Spinal cord (tissue), 10 donors: ENCODE measurements at places on chromosomes 6 and 20. TPM values are rescaled to one million over a fixed set of nuclear protein-coding genes. Genes with fewer than 3 reads are reported as not detected.

The CEP85L gene
- polyA plus RNA-seq = 7.7 TPM

The ATP9A gene
- 157 TPM for polyA plus RNA-seq

The SRMS gene
- 0.22 TPM for polyA plus RNA-seq

The MYMX gene
- not detected for polyA plus RNA-seq

The LY6G6D gene
- 0.51 TPM for polyA plus RNA-seq

The C6orf141 gene
- polyA plus RNA-seq = 4.6 TPM

- DNase-seq = peak; percentile 91
- peaks cover 10% of the 10 kb centered on the region for H3K4me1 ChIP-seq
- H3K4me3 ChIP-seq = no peak overlapping the region
- no peak overlapping the region for H3K27ac ChIP-seq
- no peaks in the 10 kb centered on the region for H3K36me3 ChIP-seq
Observed at GRCh38 chr6:110338820-110339470, 19.2 kb downstream of the METTL24 start.

DNA sequence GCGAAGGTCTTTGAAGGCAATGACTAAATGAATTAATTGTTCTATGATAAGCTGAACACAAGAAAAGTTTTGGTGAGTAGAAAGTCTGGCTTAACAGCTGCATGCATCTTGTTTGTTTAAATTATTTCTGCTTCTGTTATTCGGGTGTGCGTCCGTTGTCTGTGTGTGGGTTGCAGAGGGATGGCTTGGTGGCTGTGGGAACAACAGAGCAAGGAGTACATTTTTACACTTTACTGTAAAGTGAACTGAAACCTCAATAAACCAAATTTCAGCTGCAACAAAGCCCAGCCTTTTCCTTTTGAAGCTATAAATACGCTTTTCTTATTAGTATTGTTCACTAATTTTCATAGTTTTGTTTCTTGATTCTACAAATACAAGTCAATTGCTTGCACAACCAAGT is 3.5 kb upstream of the LAMP5 start:
- no peak overlapping the region for H3K27ac ChIP-seq
- no peak overlapping the region for H3K4me3 ChIP-seq
- peaks cover 55% of the 10 kb centered on the region for H3K27me3 ChIP-seq
- no peak for DNase-seq

GRCh38 chr6:128446497-128446896 is 73.9 kb downstream of the PTPRK start:
- no peak overlapping the region for H3K4me3 ChIP-seq
- peak; percentile 75 for DNase-seq
- H3K27me3 ChIP-seq = no peaks in the 10 kb centered on the region
- H3K27ac ChIP-seq = no peak overlapping the region
- H3K4me1 ChIP-seq = no peaks in the 10 kb centered on the region

GRCh38 chr20:1375515-1375914 is 17.3 kb downstream of the FKBP1A start:
- H3K4me1 ChIP-seq = peaks cover 11% of the 10 kb centered on the region
- no peak overlapping the region for H3K27ac ChIP-seq
- H3K4me3 ChIP-seq = no peak overlapping the region

GRCh38 chr6:90068264-90068663 is 174.0 kb downstream of the GJA10 start:
- H3K27ac ChIP-seq = no peak overlapping the region
- H3K4me3 ChIP-seq = no peak overlapping the region
- DNase-seq = no peak
- no peaks in the 10 kb centered on the region for H3K27me3 ChIP-seq
- no peaks in the 10 kb centered on the region for H3K36me3 ChIP-seq
- H3K4me1 ChIP-seq = peaks cover 2% of the 10 kb centered on the region

GRCh38 chr6:30005482-30005881 is 55.6 kb upstream of the POLR1H start:
- peaks cover 38% of the 10 kb centered on the region for H3K27me3 ChIP-seq
- H3K36me3 ChIP-seq = no peaks in the 10 kb centered on the region
- no peak overlapping the region for H3K27ac ChIP-seq

DNA sequence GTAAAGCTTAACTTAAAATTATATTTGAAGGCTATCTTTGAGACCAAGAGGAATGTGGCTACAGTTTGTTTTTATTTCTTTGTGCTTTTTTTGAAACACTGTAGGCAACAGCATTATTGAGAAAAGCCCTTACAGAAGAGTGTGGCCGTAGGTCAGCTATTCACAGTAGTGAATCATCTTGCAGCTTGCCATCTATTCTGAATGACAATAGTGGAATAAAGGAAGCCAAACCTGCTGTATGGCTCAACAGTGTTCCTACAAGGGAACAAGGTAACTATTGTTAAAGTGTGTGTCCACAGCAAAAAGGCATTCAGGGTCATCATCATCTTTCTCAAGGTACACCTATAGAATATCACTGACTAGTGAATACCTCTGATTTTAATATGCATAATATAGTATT is 88.5 kb downstream of the KIZ start:
- H3K36me3 ChIP-seq = peaks cover 7% of the 10 kb centered on the region
- H3K27ac ChIP-seq = no peak overlapping the region
- H3K27me3 ChIP-seq = no peaks in the 10 kb centered on the region
- no peak overlapping the region for H3K4me3 ChIP-seq

GRCh38 chr20:11076434-11077105 is 402.8 kb upstream of the JAG1 start:
- H3K4me3 ChIP-seq = no peak overlapping the region
- peak; percentile 16 for DNase-seq
- no peaks in the 10 kb centered on the region for H3K27me3 ChIP-seq
- no peak overlapping the region for H3K27ac ChIP-seq

DNA sequence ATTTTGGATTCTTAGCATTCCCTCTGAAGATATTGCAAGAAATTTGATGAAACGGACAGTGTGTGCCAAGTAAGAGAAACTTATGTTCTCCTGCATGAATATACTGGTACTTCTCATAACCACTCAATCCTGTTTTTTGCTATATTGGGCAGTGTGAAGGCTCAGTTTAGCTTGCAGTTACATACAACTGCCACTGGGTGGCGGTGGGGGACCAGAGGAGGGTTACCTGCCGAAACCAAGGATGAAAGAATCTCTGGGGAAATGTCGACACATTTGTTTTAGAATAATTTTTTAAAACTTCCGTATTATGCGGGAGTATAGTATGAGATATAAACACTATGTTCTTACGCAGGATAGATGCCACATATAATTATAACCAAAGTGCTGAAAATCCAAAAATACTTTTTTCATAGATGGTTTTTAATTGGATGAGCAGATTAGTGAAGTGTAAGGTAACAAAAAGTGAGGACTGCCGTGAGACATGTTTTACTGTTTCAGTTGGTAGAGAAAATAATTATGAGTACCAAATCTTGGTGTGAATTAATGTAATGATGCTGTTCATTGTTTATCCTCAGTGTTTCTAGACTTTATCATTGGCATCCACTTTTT is 9.7 kb downstream of the TRMT11 start:
- H3K27me3 ChIP-seq = no peaks in the 10 kb centered on the region
- H3K4me3 ChIP-seq = no peak overlapping the region
- no peaks in the 10 kb centered on the region for H3K4me1 ChIP-seq
- H3K27ac ChIP-seq = no peak overlapping the region

DNA sequence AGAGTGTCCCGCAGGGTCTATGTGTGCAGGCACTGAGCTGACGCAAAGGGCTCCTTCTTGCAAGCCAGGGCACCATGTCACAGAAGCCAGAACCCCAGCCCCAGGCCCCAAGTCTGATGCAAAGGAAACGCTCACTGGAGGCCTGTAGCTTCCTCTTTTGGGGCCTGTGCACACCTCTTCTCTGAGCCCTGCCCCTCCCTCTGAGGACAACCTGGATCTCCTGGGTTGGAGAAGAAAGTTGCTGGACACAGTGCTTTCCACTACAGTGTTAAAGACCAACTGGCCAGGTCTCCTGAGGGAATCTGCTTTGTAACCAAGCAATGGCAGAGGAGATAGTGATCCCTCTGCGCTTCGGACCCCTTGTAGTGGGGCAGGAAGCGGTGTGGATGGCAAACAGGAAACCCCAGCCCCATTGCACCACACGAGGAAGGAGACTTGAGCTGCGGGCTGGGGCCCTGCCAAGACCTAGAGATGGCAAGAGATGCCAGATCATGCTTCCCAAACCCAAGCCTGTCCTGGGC is 90.0 kb downstream of the PRND start:
- peaks cover 35% of the 10 kb centered on the region for H3K36me3 ChIP-seq
- DNase-seq = no peak
- H3K27me3 ChIP-seq = no peaks in the 10 kb centered on the region
- no peak overlapping the region for H3K4me3 ChIP-seq
- H3K4me1 ChIP-seq = peaks cover 61% of the 10 kb centered on the region

DNA sequence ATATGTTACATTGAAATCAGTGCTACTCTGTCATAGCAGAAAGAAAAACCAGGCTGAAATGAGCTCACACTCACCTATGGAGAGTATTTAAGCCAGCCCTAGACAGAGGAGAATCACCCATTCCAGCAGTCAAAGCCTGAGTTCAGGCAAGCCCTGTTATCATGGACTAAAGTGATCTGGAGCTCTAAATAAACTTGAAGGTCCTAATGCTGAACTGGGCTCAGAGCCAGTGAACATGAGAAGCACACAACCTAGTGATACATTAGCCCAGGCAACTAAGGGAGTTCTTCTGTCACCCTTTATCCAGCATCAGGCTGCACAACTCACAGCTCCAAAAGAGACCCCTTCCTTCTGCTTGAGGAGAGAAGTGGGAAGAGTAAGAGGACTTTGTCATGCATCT is 425.0 kb downstream of the COL12A1 start:
- H3K4me3 ChIP-seq = no peak overlapping the region
- H3K27ac ChIP-seq = no peak overlapping the region
- no peak for DNase-seq
- H3K4me1 ChIP-seq = no peaks in the 10 kb centered on the region
- no peaks in the 10 kb centered on the region for H3K36me3 ChIP-seq

GRCh38 chr20:7897781-7898364 is 42.4 kb downstream of the HAO1 start:
- DNase-seq = no peak
- no peaks in the 10 kb centered on the region for H3K4me1 ChIP-seq
- no peaks in the 10 kb centered on the region for H3K27me3 ChIP-seq
- no peaks in the 10 kb centered on the region for H3K36me3 ChIP-seq

GRCh38 chr6:145761584-145761983 is 26.3 kb upstream of the EPM2A start:
- no peak overlapping the region for H3K27ac ChIP-seq
- H3K4me3 ChIP-seq = no peak overlapping the region
- H3K27me3 ChIP-seq = no peaks in the 10 kb centered on the region
- DNase-seq = no peak

- no peaks in the 10 kb centered on the region for H3K36me3 ChIP-seq
- H3K4me3 ChIP-seq = peak overlapping the region; percentile 14
- DNase-seq = no peak
- no peak overlapping the region for H3K27ac ChIP-seq
Observed at GRCh38 chr6:1316489-1316971, 4.6 kb downstream of the FOXQ1 start.

- peaks cover 19% of the 10 kb centered on the region for H3K27me3 ChIP-seq
- peaks cover 28% of the 10 kb centered on the region for H3K4me1 ChIP-seq
- H3K36me3 ChIP-seq = no peaks in the 10 kb centered on the region
- no peak overlapping the region for H3K27ac ChIP-seq
Observed at GRCh38 chr6:37620519-37620918, 77.2 kb downstream of the MDGA1 start.

DNA sequence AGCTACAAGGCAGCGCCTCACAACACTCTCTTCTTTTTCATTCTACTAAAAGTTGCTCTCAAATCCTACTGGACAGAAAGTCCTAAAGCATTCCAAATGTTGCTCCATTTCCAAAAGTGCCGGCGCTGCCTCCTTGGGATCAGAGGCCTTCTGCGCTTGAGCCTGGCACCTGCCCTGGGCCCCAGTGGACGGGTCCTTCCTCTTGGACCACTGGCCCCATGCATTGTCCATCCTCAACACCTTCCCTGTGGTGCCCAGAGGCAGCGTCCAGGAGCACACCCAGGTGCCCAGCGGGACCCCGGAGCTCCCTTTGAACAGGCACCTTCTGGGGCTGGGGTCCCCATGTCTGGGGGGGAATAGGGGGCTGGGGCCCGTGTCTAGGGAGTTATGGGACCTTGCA is 205.2 kb downstream of the ERMARD start:
- no peak overlapping the region for H3K27ac ChIP-seq
- H3K27me3 ChIP-seq = no peaks in the 10 kb centered on the region
- peaks cover 24% of the 10 kb centered on the region for H3K4me1 ChIP-seq
- no peaks in the 10 kb centered on the region for H3K36me3 ChIP-seq
- DNase-seq = no peak
- H3K4me3 ChIP-seq = no peak overlapping the region

GRCh38 chr6:36345681-36346466 is 9.2 kb upstream of the BNIP5 start:
- no peaks in the 10 kb centered on the region for H3K27me3 ChIP-seq
- H3K36me3 ChIP-seq = no peaks in the 10 kb centered on the region
- H3K4me3 ChIP-seq = no peak overlapping the region

GRCh38 chr6:28811873-28812272 is 111.9 kb downstream of the TRIM27 start:
- no peaks in the 10 kb centered on the region for H3K36me3 ChIP-seq
- DNase-seq = no peak
- H3K27ac ChIP-seq = no peak overlapping the region

- no peak for DNase-seq
- peaks cover 7% of the 10 kb centered on the region for H3K4me1 ChIP-seq
- peaks cover 4% of the 10 kb centered on the region for H3K27me3 ChIP-seq
Observed at GRCh38 chr6:30543821-30544220, 12.5 kb downstream of the GNL1 start.

- H3K4me3 ChIP-seq = no peak overlapping the region
- no peaks in the 10 kb centered on the region for H3K27me3 ChIP-seq
Observed at GRCh38 chr6:139829576-139829975, 455.1 kb upstream of the CITED2 start.
